ENCODE measurements at places on chromosomes 7 and 10.

- DNase-seq = no peak
These were observed 134.8 kb upstream of the BMPER start for GRCh38 chr7:33770576-33770975.

DNA sequence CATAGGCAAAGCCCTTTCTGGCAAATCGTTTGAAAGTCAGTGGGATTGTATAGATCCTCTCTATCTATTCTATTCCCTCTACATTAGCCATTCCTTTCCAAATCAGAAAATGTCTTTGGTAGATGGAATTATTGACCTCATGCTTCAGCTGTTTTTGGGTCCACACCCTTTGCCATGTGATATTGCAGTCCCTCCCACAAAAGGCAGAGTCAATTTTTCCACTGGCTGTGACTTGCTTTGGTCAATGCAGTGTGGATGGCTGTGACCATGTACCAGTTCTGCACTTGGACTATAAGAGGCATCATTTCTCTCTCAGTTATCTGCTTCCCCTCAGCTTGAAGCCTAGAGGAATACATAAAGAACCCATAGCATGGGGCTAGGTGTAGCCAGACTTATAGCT is 332.9 kb downstream of the PTEN start:
- no peak for DNase-seq

- DNase-seq = no peak
These were observed 59.5 kb downstream of the AHR start for GRCh38 chr7:17357952-17358351.

- DNase-seq = no peak
These were observed 60.8 kb upstream of the HABP2 start for GRCh38 chr10:113491967-113492565.

DNA sequence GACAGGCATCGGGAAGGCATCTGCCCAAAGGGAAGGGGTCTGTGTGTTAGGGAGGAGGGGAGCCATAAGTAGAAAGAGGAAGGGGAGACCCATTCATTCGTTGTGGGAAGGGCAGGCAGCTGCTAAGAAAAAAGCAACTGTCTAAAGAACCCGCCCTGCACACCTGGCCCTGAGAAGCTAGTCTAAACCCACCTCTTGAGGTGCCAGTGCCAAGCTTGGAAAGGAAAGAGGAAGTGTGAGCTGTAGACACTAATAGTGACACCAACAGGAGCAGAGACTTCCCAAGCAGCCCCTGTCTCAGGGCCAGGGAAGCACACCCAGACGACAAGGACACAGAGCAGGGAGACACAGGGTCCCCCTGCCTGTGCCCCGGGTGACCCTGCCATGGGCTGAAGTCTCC is 40.8 kb upstream of the PRSS58 start:
- no peak for DNase-seq

- no peak for DNase-seq
These were observed 37.0 kb upstream of the LCOR start for GRCh38 chr10:96794836-96795733.

GRCh38 chr10:61621605-61622051 is 41.1 kb upstream of the CABCOCO1 start:
- DNase-seq = no peak

- no peak for DNase-seq
These were observed 56.1 kb downstream of the AUTS2 start for GRCh38 chr7:69654381-69654780.

GRCh38 chr7:112176241-112176640 is 30.0 kb downstream of the DOCK4 start:
- no peak for DNase-seq

DNA sequence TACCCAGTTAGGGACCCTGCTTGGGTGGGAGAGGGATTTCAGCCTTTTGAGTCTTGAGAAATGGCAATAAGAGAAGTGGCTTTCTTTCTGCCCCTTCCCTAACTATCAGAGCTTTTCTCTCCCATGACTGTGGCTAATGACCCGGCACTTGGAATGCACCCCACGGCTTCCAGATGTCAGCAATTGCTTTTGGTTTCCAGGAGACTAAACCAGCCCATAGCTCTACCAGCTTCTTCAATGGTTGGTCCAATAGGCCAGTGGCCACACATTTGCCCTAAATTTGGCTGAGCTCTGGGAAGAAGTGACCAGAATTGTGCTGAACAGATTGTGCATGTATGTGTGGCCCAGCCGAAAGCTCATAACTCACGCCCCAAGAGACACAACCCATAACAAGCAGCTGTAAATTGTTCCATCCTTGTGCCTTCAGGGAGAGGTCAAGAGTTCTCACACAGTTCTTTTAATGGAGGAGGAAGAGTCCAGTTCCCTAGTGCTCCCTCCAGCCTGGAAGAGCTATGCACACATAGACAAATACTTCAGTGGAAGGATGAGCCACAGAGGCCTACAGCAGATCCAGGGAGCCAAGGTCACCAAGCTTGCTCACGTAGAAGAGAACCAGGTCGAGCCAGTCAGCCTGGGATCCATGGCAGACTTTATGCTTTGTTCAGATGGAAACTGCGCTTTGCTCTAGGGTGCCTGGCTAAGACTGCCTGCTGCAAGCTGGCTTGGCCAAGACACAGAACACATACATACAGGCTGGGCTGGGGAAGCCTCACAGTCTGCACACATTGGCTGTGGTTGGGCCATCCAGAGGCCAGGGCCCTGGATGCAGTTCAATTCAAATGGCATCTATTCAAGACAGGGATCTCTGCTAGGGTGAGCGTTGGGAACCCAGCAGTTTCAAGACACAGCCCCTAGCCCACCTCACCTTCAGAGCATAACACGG is 131.8 kb upstream of the HABP2 start:
- DNase-seq = no peak

DNA sequence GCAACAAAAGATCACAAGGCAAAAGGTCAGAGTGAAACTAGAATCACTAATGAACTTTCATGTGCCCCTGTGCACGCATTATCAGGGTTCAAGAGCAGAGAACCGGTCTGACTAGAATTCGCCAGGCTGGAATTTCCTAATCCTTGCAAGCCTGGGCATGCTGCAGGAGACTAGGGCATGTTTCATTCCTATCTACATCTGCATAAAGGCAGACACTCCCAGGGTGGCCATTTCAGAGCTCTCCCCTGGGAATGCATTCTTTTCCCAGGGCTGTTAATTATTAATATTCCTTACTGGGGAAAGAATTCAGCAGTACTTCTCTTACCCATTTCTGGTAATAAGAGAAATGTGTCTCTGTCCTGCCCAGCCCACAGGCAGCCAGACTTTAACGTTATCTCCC is 90.5 kb downstream of the CDC14C start:
- no peak for DNase-seq

DNA sequence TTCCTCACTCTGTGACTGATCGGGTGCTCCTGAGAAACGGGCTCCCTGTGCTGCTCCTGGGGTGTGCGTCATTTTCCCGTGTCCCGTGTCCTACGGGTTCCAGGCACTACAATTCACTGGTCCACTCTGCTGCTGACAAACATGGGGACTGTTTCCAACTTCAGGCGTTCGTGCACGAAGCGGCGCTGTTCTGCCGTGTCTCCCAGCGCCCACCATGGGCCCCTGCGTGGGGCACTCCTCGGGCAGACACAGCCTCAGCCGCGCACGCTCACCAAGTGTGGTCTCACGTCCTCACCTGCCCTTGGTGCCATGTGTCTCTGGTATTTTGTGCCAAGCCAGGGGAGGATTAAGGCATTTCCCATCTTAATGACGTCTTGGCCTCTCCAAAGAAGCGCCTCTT is 19.0 kb downstream of the GPR146 start:
- DNase-seq = no peak

GRCh38 chr7:135189961-135190360 is 19.5 kb upstream of the CYREN start:
- DNase-seq = no peak

GRCh38 chr7:102412548-102412947 is 16.4 kb downstream of the PRKRIP1 start:
- no peak for DNase-seq

DNA sequence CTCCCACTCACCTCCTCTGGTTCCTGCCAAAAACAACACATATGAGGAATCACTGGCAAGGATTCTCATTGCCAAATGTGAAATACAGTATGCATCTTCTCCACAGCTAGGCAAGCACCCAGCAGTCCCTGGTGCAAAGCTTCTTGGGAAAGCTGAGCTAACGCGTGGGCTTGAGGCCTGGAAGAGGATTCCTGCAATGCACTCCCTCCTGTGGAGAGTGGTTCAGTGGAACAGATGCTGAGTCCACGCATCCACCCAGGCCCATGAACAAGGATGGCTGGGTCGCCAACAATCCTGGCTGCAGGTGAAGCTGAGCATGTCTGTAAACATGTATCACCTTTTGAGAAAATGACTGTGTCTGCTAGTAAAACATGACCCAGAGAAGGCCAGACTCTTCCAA is 113.2 kb upstream of the CHST15 start:
- no peak for DNase-seq

DNA sequence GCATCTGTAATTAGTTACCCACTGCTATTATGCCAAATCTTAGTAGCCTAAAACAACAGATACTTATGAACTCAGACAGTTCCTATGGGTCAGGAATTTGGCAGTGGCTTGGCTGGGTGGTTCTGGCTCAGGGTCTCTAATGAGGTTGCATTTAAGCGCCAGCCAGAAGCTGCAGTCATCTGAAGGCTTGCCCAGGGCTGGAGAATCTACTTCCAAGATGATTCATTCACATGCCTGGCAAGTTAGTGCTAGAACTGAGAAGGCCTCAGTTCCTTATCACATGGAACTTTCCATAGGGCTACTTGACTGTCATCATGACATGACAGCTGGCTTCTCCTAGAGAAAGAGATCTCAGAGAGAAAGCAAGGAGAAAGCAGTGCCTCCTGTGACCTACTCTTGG is 121.3 kb downstream of the AVL9 start:
- DNase-seq = no peak

- no peak for DNase-seq
These were observed 122.0 kb downstream of the TRRAP start for GRCh38 chr7:99000196-99000903.

DNA sequence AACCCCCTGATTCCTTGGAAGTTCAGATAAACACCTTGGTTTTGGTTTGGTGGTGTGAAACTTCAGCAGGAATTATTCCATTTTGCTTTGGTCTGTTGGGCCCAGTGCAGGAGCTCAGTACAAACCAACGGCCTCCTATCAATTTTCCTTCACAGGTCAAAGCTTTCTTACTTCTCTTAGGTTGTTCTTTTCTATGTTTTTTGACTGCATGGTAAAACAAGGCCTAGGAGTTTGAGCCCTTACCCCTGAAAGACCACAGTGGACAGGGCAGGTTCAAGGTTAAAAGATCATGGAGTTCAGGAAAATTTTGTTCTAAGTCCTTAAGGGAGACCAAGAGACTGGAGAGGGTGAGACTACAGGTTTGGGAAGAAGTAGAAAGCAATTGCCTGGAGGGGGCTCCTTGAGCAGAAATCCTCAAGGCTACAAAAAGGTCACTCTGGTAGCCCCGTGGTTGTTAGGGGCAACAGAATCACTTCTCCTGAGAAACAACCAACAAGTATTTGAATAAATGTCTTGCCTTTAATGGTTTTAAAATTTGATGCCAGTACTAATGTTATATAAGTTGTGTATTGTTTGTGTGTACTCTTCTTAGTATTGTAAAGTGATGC is 40.9 kb upstream of the FHIP2A start:
- no peak for DNase-seq

DNA sequence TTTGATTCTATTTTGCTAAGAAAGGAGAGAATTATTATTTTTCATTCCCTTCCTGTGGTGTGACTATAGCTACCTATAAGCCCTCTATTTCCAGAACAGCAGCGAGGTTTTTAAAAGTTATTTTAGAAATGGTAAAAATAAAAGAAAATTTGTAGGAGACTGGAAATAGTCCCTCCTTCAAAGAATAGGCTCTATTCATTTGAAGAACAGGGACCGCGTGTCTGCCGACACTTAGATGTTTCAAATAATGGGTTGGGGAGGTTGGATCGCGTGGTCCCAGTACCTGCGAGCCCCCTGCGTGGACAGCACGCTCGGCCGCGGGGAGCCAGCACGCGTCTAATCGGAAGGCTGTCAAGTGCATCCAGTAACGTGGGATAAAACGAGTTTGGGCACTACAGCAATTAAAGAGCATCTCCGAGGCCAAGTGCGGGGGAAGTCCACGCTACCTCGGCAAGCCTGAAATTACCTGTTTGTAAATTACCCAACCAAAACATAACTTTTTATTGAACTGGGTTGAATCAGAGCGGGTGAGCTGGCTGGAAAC is 1.0 kb downstream of the CACNA2D1 start:
- no peak for DNase-seq
